ENCODE measurements at places on chromosomes 5 and 9.

- DNase-seq = no peak
These were observed 74.7 kb downstream of the WWC1 start for GRCh38 chr5:168366116-168366515.

GRCh38 chr5:3343211-3343610, 252.4 kb upstream of the IRX1 start:
- DNase-seq = no peak

DNA sequence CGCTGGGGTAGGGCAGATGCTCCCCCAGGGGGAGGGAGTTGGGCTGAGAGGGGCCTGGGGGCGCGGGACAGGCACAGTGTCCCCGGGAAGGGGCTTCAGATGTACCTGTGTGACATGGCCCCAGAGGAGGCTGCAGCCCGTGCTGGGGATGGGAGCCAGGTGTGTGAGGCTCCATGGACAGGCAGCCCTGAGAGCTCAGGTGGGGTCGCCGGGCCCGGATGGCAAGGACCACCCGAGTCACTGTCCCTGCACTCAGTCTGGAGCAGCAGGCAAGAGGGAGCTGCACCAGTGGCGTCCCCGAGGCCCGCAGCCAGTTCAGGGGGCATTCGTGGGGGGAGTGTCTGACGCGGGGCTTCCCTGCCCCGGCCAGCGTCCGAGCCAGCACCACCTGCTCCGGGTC, 18.9 kb downstream of the CCDC187 start:
- no peak for DNase-seq

- DNase-seq = no peak
These were observed 2.7 kb downstream of the NDST1 start for GRCh38 chr5:150510460-150511263.

DNA sequence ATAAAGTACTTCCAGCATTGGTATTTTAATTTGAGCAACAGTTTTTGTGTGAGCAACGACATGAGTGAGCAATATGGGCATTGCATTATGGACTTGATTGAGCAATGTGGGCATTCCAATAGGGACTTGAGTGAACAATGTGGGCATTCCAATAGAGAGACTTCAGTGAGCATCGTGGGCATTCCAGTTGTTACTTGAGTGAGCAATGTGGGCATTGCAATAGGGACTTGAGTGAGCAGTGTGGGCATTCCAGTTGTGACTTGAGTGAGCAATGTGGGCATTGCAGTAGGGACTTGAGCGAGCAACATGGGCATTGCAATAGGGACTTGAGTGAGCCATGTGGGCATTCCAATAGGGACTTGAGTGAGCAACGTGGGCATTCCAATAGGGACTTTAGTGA, 52.2 kb downstream of the ZCCHC7 start:
- DNase-seq = no peak

GRCh38 chr9:90107040-90107725, 502.4 kb downstream of the GADD45G start:
- no peak for DNase-seq

DNA sequence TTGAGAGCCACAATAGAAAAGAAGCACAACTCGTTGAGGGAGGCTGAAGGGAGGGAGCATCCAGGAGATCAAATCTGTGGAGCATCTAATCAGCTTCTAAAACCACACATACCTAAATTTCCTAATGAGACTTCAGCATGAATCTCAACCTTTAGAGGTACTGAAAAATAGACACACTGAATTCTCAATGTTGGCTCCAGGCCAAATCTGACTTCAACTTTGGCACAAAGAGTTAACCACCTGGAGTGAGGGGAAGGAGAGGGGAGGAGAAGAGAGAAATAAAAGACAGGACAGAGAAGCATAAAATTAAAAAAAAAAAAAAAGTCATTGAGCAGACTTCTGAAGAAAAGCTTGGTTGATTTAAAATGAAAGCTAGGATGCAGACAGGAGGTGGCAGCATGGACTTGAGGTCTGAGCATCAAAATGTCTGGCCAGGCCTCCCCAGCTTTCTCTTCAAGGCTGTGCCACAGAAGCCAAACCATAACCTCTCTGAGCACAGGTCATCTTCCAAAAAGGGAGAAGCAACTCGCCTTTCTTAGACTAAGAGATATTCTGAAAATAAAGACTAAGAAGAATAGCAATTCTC, 205.6 kb downstream of the DENND1A start:
- DNase-seq = no peak

GRCh38 chr9:2489838-2490314, 131.7 kb upstream of the VLDLR start:
- no peak for DNase-seq

DNA sequence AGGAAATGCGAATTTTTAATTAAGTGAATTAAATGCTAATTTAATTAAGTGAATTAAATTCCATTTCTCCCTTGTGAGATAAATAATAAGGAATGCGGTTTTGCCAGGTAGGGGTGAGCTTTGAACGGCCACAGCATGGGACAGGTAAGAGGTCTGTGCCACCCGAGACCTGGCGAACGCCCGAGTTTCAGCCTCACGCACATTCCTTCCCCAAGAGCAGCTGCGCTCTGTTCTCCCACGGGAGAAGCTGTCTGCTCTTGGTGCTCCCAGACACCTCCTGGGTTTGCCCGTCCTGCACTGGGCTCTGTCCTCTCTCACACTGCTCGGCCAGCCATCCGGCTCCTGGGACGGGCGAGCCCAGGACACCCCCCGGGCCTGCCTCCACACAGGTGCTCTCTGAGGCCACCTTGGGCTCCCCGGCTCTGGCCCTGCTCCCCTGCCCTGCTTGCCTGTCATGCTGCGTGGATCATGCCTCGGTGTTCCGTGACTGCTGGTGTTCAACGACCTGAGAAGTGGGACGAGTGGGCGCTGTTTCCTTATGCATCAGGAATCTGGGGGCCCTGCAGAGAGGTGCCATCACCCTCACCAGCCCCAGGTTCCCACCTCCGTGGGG, 13.7 kb upstream of the CAMSAP1 start:
- DNase-seq = no peak

Measured in activated CD8-positive, alpha-beta memory T cell treated with anti-CD3 and anti-CD28 coated beads for 1 hour (primary cell).